ENCODE measurements at places on chromosomes 1 and 21.
A peak's percentile ranks its signal among the peaks of the same experiment; 100 is the strongest.

GRCh38 chr1:41662061-41662764, 177.7 kb upstream of the EDN2 start:
- DNase-seq: peak; percentile 35

GRCh38 chr1:92410706-92411105, 76.0 kb downstream of the GFI1 start:
- DNase-seq: no peak

DNA sequence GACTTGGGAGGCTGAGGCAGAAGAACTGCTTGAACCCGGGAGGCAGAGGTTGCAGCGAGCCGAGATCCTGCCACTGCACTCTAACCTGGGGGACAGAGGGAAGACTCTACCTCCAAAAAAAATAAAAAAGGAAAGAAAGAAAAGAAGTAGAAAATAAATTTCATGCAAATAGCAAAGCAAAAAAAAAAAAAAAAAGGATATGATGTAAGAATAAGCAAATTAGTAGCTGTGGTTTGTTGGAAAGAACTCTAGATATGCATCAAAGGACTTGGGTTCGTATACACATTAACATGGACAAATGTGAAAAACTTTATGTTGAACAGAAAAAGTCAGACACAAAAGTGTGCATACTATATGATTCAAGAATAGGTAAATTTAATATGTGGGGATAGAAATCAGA, 11.9 kb downstream of the WASF2 start:
- DNase-seq: no peak

DNA sequence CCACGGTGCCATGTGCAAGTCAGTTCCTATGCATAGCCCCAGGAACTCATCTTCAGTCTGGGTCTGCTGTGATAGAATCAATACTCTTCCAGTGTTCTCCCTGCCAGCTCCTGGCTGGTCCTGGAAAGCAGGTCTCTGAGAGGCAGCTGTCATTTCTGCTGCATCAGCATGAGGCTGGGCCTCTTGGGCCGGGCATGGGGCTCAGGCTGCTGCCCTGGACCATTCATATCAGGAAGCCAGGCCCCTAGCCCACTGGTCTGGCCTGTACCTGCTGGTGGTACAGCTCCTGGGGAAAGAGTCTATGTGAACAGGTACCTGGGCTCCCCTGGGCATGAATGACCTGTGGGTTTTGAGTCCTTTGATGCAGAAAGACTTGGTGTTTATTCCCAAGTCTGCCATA, 173.6 kb upstream of the CSF3R start:
- no peak for DNase-seq

DNA sequence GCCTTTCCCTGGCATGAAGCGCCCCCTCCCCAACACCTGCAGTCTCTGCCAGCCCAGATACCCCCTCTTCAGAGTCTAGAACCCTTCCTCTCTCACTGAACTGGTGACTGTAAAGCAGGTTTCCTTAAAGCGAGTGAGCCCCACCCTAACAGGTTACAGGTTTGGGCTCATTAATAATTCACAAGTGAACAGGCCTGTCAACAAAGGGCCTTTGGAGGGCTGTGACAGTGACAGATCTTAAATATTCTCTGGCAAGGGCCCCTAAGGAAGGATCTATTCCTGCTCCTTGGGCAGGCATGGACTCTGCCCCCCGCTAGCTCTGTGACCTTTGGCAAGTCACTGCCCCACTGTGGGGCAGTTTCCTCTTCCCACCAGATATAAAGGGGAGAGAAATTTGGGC, 5.6 kb upstream of the TTC39A start:
- DNase-seq: no peak

- DNase-seq: peak; percentile 67
Observed at GRCh38 chr1:11735854-11736745, at the start of gene AGTRAP. AGTRAP (plus strand) TSS chr1:11736136; CDS start chr1:11736209, 73 bp downstream.

- no peak for DNase-seq
Observed at GRCh38 chr1:17289721-17290120, 18.3 kb upstream of the PADI4 start.

- no peak for DNase-seq
Observed at GRCh38 chr1:227944090-227944930, 3.4 kb downstream of the WNT9A start.

DNA sequence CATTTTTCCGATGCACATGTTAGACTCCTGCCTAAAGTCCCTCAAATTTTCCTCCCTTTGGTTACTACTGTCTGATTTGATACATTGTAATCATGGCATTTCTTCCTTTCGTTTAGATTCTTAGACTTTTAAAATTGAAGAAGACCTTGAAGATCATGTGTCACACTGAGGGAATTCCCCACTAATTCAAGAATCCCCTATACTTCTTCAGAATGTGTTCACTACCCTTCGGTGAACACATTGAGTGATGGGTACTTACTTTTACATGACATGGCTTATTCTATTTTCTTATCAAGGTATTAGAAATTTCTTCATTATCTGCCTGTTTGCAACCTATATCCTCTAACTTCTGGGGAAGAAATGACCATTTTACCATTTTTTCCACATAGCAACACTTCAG, 85.9 kb downstream of the LHX8 start:
- no peak for DNase-seq

GRCh38 chr1:86618358-86618757, 71.5 kb downstream of the CLCA4 start:
- no peak for DNase-seq

GRCh38 chr1:227745568-227746265, 10.5 kb downstream of the SNAP47 start:
- DNase-seq: no peak

DNA sequence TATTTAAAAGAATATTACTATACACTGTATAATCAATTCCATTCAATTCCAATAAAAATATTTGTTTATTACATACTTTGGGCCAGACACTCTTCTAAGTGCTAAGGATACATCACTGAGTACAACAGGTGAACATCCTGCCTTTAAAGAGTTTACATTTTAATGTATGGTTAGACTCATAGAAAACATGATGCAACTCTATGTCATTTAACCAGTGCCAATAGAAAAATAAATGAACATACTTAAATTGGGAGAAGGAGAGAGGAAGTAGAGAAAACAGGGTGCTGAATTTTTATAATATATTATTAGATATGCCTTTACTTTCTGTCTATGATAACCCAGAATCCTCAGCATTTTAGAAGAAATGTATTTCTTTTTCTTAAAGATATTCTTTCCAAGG, 119.2 kb downstream of the TSEN15 start:
- no peak for DNase-seq

- DNase-seq: no peak
Observed at GRCh38 chr1:172122381-172122780, 281.1 kb downstream of the DNM3 start.

DNA sequence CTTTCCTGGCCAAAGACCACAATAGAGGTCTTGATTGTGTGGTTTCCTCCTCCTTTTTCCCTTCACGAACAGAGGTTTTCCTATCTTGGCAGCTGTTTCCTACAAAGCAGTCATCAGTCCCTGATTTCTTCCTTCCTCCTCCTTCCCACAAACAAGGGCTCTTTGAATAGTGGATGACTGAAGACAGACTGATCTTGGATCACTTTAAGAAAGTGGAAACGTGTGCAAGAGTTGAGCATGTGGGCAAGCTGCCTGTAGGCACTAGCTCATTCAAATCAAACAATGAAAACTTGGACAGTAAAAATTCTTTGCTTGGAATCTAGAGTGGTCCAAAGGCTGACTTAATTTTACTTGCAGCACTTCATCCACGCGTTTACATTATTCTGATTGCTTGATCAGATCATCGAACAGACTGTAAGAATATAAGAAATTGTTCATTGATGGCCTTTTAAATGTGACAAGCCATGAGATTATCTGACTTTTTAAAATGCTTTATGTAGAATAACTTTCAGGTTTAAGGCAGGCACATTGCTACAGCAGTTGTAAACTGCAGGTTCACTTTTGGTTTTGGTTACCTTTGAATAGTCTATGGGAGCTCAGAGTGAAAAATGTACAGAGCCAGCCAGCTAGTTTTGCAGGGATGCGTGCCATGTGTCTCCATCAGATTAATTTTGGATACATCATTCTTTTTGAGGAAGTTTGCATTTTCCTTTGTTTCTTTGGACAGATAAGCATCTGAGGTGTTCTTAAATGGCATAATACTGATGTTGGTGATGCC, 34.4 kb downstream of the ADGRL2 start:
- DNase-seq: no peak

- DNase-seq: peak; percentile 63
Observed at GRCh38 chr21:45542242-45542666, at the start of gene SLC19A1. SLC19A1 (minus strand) TSS chr21:45542440; CDS start chr21:45537959, 4,481 bp downstream.

GRCh38 chr21:28769683-28770082, 223.0 kb downstream of the LTN1 start:
- DNase-seq: no peak

DNA sequence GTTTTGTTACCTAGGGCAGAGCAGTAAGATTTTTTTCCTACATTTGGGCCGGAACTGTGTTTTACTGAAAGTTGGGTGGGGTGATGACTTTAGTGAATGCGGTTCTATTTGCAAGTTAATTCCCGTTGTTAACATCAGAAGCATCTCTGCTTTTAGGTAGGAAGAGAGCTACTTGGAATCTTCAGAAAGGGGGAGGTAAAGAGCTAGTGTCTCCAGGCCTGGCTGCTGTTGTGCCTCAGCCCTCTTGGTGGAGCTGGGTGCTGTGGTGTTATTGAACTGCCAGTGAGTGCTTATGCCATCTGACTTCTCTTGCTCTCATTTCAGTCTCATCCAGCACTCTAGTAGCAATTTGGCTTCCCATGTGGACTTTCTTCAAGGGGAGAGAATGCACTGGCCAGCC, 3.4 kb downstream of the KDM4A start:
- DNase-seq: no peak

GRCh38 chr1:47388891-47389238, 27.2 kb upstream of the FOXE3 start:
- peak; percentile 3 for DNase-seq

DNA sequence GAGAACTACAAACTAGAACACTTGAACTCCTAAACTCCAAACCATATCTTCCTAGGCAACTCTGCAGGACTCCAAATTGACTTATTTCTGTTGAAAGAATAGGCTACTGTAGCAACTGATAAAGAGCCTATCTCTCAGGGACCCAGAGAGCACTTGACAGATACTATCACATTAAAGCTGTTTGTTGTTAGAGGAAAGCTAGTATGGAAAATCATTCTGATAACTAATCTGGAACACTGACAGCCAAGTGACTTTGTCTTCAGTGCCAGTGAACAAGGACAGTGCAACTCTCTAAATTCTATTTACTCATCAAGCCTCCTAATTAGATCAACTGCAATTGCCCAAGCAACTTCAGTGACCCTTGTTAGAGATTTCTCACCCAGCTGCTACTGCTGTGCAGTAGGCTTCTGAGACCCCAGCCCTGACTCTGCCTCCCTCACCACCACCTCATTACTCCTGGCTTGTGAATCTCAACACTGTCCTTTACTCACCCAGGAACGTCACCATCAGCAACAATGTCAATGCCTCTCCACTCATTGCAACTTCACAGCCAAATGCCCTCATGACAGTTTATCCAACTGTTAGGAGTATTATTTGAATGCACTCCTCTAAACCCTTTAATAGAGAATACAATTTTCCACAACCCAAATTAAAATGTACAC, 7.4 kb upstream of the RGS13 start:
- DNase-seq: no peak

DNA sequence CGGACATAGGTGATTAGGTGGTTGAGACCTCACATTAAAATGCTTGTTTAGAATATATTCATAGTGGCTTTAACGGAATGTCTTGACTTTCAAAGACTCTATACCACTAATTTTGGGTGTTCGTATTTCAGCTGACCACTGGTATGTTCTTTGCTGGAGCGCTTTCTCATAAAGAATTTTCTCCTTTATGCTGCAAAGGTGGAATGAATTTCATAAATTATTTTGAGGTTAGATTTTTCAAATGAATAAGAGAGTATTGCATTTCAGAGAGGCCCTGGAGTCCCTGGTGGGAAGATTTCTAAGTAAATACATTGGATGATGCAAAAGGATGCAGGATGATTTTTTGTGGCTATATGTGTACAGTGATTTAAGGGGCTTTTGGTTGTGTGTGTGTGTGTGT, 55.8 kb downstream of the HUNK start:
- DNase-seq: no peak

GRCh38 chr1:62177621-62178020, 17.0 kb upstream of the L1TD1 start:
- DNase-seq: no peak

- no peak for DNase-seq
Observed at GRCh38 chr1:30768830-30769718, 11.5 kb upstream of the LAPTM5 start.

- DNase-seq: no peak
Observed at GRCh38 chr1:91851130-91852010, 34.6 kb downstream of the TGFBR3 start.

GRCh38 chr1:208604295-208604694, 360.1 kb upstream of the PLXNA2 start:
- no peak for DNase-seq

DNA sequence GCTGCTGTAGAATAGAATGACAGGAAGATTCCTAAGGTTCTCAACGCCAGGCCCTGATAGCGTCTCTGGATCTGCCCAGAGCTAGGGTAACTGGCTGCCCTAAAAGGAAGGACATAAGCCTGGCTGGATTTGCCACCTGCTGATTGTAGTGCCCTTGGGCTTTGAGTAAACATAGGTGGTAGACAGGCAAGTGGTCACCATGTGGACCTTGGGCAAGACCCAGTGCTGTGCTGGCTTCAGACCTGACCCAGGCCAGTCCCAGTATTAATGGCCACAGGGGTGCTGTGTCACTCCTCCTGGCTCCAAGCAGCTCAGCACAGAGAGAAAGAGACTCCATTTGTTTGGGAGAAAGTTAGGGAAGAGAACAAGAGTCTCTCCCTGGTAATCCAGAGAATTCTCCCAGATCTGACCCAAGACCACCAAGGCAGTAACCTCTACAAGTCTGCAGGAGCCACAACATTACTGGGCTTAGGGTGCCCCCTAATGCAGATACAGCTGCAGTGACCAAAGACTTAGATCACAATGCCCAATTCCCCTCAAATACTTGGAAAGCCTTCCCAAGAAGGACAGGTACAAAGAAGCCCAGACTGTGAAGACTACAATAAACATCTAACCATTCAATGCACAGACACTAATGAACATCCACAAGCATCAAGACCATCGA, 44.5 kb downstream of the PHTF1 start:
- DNase-seq: no peak

DNA sequence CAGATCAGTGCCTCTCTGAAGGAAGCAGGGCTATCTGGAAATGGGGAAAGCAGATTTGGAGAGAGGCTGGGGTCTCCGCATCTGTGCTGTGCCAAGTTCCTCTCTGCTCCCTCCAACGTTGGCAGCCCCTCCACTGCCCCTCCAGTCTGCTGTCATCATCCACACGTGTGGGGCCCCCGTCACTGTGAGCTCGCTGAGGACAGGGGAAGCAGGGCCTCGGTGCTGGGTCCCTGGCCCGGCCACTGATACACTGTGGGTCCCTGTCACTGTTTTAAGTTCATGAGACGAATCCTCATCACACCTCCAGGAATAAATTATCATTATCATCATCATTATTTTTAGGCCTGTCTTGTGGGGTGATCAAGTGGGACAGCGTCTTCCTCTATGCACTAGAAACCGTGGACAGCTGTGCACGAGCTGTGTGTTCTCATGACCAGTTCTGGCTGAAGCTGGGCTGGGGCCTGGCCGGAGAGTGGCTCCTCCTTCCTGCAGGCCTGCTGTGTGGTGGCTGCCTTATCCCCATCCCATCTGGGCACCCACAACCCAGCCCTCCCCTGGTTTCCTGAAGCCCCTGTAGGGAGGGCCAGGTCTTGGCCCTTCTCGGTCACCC, 52.2 kb downstream of the DMRTB1 start:
- DNase-seq: no peak

GRCh38 chr1:59556398-59556797, 258.4 kb upstream of the HOOK1 start:
- no peak for DNase-seq

GRCh38 chr1:172673761-172674160, 14.9 kb downstream of the FASLG start:
- DNase-seq: no peak
